ENCODE measurements at places on chromosomes 2 and 18.

- no peak for DNase-seq
Measured at GRCh38 chr18:42745931-42746330, 369.6 kb downstream of the RIT2 start.

DNA sequence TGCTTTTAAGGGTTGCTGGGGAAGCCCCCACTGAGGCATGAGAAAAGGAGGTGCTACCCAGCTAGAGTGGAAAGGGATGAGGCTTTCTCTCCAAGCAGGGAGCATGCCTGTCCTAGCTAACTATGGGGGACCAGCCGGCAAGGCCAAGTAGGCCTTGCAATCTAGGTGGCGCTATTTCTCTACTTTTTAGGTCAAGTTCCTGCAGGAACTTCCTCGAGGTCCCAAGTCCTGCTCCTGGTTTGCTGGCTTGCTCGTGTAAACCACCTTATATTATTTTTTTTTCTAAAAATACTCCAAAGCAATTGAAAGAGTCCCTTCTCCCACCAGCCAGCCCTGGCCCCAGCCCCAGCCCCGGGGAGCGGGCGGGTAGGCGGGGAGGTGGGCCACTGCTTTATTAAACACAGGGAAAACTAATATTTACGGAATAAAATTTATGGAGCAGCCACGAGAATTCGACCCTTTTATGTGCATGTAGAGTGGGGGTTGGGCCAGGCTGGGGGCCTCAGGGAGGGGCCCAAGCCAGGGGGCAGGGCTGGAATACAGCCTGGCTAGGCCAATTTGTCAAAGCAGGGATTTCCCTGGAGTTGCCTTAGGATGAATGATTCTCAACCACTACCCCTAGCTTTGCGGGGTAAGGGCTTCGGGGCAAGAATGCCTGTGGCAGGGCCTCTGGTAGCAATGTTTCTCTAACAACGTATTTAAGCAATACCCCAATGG is 12.8 kb upstream of the IHH start:
- peak; percentile 12 for DNase-seq

- DNase-seq = no peak
Measured at GRCh38 chr2:235952714-235953113, 215.5 kb downstream of the GBX2 start.

DNA sequence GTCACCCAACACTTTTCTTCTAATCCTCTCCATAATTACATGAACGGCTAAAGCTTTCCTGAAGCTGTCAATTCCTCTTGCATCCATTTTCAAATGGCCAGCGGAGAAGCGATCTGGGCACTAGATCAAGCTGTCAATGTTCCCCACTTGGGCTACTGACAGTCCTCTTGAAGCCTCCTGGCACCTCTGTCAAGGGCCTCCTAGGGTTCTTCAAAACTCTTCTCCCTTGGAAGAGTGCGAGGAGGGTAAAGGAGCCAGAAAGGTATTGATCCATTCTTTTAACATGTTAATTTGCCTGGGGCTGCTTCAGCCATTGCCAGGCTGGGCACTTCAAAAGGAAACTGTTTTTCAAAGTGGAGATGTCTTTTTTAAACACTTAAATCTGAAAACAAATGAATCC is 19.8 kb downstream of the EPHA4 start:
- DNase-seq = no peak

- DNase-seq = no peak
Measured at GRCh38 chr18:77098538-77099174, 33.9 kb downstream of the MBP start.

GRCh38 chr2:7358865-7359447 is 441.7 kb downstream of the RNF144A start:
- DNase-seq = no peak

GRCh38 chr2:229118927-229119326 is 152.2 kb downstream of the PID1 start:
- DNase-seq = no peak

DNA sequence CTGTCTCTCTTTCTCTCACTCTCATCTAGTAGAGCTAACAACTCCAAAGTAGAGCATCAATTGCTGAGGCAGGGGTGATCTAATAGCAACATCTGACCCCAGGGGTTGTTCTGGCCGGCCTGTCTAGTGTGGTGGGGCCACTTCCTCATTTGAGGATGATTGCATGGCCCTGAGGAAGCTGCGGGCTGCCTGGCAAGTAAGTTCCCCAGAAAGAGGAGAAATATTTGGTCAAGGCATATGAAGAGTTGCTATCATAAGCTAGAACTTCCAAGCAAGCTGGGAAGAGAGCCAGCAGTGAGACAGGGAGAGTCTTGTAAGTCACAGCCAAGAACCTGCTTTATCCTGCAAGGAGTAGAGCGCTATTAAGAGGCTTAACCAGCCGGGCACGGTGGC is 50.8 kb upstream of the TMEM87B start:
- DNase-seq = peak; percentile 26

GRCh38 chr2:5319493-5319892 is 372.7 kb upstream of the SOX11 start:
- no peak for DNase-seq

DNA sequence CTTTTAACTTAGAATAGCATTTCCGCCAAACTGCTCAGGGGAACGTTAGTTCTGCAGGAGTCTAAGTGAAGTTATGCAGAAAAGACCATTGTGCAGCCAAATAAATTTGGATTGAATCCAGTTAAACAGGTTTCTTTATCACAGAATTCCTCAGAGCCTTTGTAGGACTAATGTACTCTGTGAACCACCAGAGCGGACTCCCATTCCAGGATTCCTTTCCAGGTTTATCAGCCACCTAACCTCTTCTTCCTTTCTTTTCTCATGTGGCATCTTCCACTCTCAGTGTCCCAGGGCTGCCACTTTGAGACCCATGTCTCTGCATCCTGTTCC is 350.4 kb downstream of the TSN start:
- DNase-seq = no peak

GRCh38 chr2:59449274-59449673 is 1104.2 kb downstream of the BCL11A start:
- DNase-seq = no peak

DNA sequence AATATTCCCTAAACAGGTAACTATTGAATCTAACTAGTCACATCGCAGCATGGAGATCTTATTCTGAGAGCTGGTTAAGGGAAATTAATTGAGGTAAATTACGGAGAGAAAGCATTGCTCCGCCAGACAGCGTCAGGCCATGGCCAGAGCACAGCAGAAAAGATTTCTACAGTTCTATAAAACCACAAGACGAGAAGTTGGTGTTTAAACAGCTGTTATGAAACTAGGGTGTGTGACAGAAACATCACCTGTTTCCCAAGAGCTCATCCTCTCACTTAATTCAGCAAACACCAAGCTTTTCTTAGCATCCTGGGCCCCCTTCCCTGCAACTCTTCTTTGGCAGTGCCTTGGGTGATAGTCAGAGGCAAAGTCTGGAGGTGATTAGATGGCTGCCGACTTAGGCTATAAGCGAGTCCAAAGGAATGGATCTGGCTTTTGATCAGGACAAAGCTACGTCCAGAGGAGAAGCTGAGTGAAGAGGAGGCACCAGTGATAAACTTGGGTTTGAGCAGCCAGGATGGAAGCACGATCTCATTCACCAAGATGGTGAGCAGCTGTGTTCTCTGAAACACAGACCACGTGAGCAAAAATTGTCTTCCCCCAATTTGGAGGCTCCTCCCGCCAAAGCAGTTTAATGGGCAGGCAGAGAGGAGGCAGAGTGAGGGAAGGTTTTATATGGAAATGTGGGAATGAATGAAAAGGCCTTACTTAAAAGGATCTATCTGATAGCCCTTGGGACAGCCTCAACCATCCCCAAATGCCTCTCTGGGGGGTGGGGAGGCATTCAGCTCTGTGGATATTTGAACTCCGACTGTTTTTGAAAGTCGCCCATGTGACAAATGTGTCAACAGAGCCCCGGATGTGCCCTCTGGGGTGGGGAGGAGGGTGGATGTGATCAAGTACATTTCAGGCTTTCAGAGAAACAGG is 57.8 kb downstream of the PKDCC start:
- peak; percentile 91 for DNase-seq

GRCh38 chr2:219609149-219609750 is 11.6 kb downstream of the STK11IP start:
- no peak for DNase-seq

GRCh38 chr2:201513271-201513670 is 61.7 kb downstream of the STRADB start:
- no peak for DNase-seq

GRCh38 chr2:221104361-221104811 is 467.7 kb downstream of the EPHA4 start:
- DNase-seq = no peak

DNA sequence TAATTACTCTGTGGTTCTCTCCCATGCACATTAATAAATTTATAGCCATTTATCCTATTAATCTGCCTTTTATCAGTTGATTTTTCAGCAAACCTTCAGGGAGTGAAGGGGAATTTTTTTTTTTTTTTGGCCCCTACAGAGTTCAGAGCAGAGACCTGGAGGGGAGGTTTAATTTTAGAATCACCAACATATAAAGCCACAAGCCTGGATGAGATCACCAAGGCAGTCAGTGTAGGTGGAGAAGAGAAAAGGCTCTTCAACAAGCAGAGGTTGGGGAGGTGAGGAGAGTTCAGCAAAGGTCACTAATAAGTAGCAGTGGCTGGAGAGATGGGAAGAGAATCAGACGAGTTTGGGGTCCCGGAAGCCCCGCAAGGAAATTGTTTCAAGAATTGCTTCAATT is 48.4 kb upstream of the SPTBN1 start:
- DNase-seq = no peak

Measured in CD4-positive, alpha-beta T cell treated with Interleukin-10 for 1 hour (primary cell).